ENCODE measurements at places on chromosomes 6 and 20.

- DNase-seq: no peak
Measured at GRCh38 chr20:4134861-4135379, 119.6 kb upstream of the RNF24 start.

DNA sequence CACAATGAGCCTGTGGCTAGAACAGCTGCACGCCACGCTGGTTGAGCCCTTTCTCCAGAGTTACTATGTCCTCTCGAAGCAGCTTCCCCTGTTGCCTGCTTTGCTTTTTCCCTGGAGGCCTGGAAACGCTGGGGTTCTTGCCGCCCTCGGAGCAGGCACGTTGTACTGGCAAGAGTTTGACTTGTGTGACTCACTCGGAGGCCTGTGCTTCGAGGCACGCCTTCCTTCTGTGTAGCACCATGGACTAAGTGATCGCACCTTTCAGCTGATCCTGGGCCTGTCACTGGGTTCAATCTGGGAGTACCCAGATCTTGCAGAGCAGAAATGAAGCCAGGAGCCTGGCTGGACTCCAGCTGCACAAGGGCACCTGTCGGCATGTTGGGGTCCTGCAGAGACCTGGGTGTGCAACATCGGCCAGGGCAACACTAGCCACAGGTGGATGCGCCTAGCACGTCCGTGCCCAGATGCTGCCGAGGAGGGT is 5.2 kb downstream of the INSM1 start:
- DNase-seq: no peak

GRCh38 chr6:151293688-151294016 is 53.9 kb downstream of the AKAP12 start:
- DNase-seq: no peak

GRCh38 chr20:20184706-20185105 is 132.4 kb downstream of the CFAP61 start:
- no peak for DNase-seq

DNA sequence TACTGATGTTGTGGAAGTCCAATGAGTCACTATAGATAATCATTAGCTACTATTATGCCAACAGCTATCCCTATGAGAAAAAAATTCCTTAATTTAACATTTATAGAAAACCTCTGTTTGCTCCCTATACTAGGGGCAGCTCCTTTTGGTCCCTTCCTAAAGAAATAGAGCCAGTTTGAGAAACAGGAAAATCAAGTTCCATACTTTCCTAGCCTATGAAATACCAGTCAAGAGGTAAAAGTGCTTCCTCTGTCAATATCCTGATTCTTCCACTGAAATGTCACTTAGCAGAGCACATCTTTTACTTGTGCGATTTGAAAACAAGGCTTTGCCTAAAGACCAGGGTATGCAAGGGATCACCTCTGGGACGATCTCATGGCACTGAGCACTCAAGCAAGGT is 14.5 kb upstream of the TRIM39 start:
- no peak for DNase-seq

DNA sequence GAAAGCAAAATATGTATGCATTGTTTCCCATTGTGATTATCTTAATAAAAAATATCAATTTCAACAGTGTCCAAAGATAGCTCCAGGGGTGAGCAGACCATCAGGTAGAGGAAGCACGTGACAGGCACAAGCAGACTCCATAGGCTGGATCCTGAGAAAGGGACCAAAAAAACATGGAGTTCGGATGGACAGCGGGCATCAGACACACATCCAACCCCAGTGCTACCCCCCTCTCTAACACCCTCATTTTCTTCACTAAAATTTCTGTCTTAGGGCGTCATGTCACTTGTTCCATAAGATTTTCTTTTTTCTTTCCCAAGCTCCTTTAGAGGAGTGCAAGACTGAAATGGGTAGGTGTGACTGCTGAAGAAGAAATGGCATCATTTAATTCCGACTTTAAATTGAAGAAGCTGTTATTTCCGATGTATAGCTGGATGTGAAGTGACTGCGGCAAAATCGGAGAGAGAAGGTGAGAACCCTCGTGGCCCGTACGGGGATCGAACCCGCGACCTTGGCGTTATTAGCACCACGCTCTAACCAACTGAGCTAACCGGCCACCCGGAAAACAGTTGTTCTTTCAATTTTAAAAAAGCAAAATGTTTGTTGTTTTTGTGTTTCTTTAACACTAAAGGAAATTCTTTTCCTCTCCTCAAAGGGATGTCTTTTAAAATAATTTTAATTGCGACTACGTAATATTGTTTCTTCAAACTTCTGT is 10.3 kb upstream of the PRSS16 start:
- DNase-seq: no peak

DNA sequence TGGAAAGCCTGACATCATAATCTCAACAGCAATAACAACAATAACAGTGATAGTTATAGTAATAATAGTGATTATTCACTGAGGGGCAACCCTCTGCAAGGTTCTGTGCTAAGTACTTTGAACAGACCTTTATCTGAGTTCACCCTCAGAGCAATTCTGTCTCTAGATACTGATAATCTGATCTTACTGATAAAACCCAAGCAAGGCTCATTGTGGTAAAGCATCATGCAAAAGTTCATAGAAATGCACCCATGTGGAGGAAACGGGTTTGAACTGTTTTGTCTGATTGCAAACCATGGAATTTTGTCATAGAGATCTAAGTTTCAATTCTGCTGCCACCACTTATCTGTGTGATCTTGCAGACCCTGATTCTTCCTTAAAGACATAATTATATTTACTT is 1.3 kb upstream of the KIAA0408 start:
- no peak for DNase-seq

- DNase-seq: no peak
Measured at GRCh38 chr20:1993986-1994385, at the start of gene PDYN. Gene PDYN, minus strand, starts transcription at chr20:1994058. Its CDS starts 10,974 bp downstream, at chr20:1983084.

GRCh38 chr20:53116733-53117132 is 144.6 kb downstream of the TSHZ2 start:
- DNase-seq: no peak

GRCh38 chr6:10511477-10511876 is 9.7 kb upstream of the GCNT2 start:
- no peak for DNase-seq

- DNase-seq: no peak
Measured at GRCh38 chr6:63097222-63097621, 114.0 kb upstream of the FKBP1C start.

GRCh38 chr6:3615391-3616380 is 135.8 kb downstream of the PXDC1 start:
- no peak for DNase-seq

GRCh38 chr20:59782986-59783640 is 150.3 kb downstream of the SYCP2 start:
- DNase-seq: no peak

DNA sequence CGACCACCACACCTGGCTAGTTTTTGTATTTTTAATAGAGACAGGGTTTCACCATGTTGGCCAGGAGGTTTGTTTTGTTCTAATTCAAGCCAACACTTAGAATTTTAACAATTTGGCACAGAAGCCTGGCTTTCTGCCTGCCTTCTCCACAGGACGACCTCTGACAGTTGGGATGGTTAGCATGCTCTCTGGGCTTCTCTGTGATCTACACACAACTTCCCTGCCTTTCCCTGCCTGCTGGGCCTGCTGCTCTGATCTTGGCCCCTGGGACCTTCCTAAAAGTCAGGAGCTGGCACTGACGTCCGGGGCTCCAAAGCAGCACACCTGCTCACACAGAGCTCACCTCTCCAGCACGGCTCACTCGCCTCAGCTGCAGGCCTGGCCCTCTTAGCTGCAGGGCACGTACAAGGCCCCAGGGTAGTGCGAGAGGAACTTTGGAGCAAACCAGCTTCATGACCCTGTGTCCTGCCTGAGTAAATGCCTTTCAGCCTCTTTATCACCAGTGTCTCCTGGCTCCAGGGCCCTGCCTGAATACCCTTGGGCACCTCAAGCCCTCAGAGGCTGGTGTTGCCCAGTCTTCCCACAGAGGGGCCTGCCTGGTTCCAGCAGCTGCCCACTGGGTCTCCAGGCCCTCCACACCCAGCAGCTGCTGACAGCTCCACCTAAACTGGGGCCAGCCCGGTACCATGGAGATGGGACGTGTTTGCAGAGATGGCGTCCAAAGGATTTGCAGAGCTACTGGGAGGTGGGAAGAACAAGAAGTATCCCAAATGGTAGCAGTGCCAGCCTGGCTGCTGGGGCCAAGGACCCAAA is 96.0 kb downstream of the PSMB1 start:
- DNase-seq: no peak

DNA sequence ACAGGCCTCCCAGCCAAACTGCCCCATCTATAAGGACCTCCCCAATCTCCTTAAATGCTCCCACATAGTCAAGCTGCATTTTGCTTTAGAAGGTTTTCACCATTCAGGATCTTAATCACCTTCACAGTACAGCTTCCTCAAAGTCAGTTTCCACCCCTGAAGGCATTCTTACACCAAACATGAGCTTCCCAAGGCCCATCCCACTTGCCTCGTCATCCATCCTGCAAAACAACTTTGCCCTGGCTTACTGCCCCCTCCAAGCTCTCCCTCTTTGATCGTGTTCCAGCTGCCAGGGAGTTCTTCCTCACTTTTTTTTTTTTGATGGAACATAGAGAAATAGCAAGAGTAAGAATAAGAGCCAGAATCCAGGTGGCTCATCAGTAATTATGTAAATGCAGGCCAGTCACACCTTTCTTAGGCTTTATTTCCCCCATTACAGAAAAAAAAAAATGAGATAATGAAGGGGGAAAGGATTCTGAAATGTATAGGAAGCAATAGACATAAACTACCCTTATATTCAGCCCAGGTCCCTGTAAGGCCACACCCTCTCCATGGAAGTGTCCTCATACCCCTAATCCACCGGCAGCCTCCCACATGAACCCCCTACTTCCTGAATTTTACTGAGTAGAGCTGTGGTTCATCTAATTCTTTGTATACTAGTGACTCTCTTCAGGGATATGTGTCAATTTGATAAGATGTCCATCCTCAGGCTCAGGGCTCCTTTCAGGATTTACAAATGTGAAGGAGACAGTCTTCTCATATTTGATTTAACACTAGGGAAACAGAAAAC is 12.7 kb downstream of the TRIM27 start:
- DNase-seq: no peak

GRCh38 chr6:14693301-14694192 is 552.3 kb upstream of the JARID2 start:
- DNase-seq: no peak

DNA sequence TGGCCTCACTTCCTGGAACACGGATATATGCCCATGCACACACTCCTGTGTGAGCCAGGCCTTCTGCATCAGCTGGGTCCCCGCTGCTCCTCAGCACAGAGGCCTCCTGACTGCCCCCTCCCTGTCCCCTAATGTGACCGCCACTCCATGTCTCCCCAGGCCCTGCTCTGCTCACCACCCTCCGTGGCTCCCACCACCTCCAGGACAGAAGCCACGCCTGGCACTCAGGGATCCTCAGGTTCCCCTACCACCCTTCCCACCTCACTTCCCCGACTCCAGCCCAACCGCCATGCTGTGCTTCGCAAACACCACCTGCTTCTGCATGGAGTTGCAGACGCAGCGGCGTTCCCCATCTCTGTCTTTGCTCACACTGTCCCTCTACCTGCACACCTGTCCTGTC is 4.3 kb upstream of the SRC start:
- DNase-seq: no peak

DNA sequence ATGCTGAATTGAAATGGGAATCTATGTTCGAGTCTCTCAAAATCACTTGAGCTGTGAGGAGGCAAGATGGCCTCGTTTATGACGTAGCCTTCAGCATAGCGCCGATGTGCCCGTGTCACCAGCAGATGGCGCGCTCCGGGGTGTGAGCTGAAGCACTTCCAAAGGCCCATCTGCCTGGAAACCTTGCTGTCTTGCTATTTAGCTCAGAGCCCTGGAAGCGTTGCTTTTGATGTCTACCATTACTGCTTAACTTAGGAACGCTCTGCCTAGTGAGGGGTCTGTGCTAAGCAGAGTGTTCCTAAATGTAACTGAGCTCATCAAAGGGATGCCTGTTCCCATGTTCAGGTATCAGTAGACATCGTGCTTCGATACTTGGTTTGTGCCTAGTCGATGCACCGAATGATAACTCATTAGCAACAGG is 67.7 kb downstream of the SYCP2L start:
- DNase-seq: no peak

GRCh38 chr6:157574851-157575424 is 193.9 kb downstream of the ZDHHC14 start:
- no peak for DNase-seq

GRCh38 chr6:5422321-5422915 is 161.1 kb downstream of the FARS2 start:
- DNase-seq: no peak

DNA sequence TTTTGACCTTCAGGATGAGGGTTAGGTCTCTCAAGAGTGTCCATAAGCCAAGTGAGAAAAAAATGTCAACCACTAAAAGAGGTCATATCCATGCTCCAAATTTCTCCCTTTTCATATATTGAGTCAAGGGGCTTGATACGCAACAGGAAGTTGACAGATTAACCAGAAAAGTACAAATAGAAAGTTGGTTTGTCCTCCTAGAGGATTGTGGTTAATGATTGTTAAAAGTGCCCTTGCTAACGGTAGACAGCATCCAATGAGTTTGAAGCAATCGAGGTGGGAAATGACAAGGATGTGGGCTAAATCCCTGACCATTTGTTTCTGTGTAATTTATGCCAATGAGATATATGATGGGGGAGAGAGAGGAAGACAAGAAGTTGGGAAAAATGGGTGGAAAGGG is 18.1 kb upstream of the HBS1L start:
- DNase-seq: no peak

DNA sequence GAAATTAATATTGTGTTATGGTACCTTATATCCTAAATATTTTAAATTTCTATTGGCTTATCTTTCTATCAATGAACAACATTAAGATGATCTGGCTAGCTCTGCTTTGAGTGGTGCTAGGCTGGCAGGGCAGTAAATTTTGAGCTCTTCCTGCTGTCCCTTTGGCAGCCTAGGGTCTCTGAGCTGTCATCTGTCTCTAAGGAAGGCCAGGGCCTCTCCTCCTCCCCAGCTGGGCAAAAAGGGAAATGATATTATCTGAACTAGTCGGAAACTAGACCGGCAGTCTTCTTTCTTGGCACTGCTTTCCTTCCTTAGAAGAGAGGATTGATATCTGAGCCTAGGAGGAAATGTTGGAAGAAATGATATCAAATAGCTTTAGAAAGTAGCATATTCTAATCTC is 176.7 kb upstream of the BTBD3 start:
- no peak for DNase-seq

DNA sequence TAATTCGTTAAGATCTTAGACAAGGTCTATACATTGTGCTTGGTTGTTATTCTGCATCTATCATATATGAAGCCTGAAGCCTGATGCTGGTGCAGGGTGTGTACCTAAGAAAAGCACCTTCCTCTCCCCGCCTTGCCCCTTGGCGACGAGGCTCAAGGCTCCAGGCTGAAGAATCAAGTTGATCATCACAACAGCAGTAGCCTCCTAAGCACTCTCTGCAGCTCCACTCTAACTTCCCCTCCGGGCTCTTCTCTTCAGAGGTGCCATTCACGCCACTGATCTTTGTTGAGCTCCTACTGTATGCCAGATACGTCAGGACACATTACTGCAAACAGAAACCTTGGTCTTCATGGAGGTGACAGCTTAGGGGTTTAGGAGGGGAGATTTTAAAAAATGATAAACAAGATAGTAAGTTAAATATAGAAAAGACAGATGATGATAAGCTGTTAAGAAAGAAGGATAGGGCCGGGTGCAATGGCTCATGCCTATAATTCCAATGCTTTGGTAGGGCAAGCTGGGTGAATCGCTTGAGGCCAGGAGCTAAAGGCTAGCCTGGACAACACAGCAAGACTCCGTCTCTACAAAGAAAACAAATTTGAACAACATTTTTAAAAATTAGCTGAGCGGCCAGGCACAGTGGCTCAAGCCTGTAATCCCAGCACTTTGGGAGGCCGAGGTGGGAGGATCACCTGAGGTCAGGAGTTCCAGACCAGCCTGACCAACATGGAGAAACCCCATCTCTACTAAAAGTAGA is 38.4 kb upstream of the ZNF217 start:
- no peak for DNase-seq

GRCh38 chr6:22632581-22633145 is 63.3 kb downstream of the HDGFL1 start:
- DNase-seq: no peak

Measured in activated naive CD4-positive, alpha-beta T cell (primary cell).